ENCODE measurements at places on chromosomes 1 and 21. TPM values are rescaled to one million over a fixed set of nuclear protein-coding genes. Genes with fewer than 3 reads are reported as not detected.

DNA sequence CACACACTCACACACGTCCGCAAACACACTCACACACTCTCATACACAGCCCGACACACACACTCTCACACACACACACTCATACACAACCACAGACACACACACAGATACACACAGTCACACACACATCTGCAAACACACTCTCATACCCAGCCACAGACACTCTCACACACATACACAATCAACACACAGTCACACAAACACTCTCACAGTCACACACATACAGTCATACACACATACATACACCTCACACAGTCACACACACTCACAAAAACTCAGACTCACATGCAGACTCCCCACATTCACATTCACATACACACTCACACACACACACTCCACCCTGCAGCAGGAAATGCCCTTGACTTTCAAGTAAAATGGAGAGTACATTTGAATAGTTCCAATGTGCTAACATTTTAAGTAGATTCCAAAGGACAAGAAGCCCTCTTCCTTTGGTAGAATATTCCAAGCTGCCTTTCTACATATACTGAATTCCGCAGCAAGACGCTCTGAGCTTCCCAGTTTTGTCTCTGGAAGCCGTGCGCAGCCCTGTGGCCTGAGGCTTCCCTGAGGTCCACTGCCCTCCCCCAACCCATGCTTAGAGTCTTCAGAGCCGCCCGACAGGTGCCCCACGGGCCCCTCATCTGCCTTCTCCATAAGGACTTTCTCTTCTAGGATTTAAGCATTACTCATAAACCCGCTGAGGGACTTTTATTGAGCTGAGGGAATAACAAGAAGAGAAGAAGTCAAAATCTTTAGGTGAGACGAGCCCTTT lies 9.7 kb downstream of the BATF3 start:
- no peaks in the 10 kb centered on the region for H3K27me3 ChIP-seq
- no peak for DNase-seq
- H3K4me3 ChIP-seq = no peak overlapping the region

- no peak overlapping the region for H3K4me3 ChIP-seq
- DNase-seq = no peak
- H3K27me3 ChIP-seq = no peaks in the 10 kb centered on the region
- H3K27ac ChIP-seq = no peak overlapping the region
- H3K4me1 ChIP-seq = no peaks in the 10 kb centered on the region
Observed at GRCh38 chr1:212727386-212728181, 27.9 kb upstream of the BATF3 start.

DNA sequence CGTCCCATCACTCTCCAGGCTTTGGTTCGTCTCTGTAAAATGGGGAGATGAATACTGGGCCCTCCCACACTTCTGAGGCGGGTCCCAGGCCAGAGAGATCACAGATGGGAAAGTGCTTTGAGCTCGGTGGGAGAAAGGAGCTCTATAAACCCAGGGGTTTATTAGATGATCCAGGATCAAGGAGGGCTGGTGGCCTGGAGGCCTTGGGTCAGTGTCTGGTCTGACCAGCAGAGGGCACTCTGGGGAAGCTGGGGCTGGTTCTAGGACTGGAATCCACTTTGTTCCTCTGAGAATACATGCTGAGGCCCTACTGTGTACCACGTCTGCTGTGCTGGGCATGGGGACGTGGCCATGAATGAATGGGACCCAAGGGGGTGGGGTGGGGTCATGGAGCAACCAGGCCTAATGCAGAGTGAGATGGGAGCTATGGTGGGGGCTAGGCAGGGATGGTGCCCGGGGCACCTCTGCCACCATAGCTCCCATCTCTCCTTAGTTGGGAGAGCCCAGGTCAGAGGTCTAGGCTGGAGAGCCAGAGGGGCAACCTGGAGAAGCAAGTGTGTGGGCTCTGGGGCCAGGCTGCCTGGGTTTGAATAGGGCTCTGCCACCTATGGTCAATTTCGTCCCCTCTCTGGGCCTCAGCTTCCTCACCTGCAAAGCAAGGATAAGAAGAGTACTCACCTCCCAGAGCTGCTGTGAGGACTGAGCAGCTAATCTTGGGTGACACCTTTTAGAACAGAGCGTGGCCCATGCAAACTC lies 9.0 kb upstream of the FAM131C start:
- H3K4me3 ChIP-seq = no peak overlapping the region
- no peaks in the 10 kb centered on the region for H3K36me3 ChIP-seq
- DNase-seq = peak; percentile 91

Gene SEC16B
- total RNA-seq = 0.76 TPM

- H3K27ac ChIP-seq = no peak overlapping the region
- H3K4me1 ChIP-seq = no peaks in the 10 kb centered on the region
- H3K27me3 ChIP-seq = no peaks in the 10 kb centered on the region
- H3K36me3 ChIP-seq = no peaks in the 10 kb centered on the region
Observed at GRCh38 chr1:2804628-2805351, 3.3 kb upstream of the TTC34 start.

DNA sequence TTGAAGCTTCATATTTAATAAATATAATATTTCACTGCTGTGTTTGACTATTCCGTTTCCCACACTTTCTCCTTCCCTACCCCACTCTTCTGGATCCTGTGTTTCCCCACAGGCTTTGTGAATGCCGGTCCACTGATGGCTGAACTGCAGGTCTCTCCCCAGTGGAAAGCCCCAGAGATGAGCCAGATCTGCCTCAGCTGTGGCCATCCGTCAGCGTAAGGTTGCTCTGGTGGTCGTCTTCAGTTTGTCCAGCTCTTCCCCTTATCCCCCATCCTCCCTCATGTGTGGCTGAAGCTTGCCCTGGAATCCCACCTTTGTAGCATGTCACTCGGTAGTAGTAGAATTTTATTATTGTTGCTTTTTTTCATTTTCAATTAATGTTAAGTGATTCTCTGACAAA lies 11.4 kb downstream of the SMAP2 start:
- H3K4me3 ChIP-seq = no peak overlapping the region
- no peak for DNase-seq
- H3K4me1 ChIP-seq = peaks cover 25% of the 10 kb centered on the region
- peaks cover 4% of the 10 kb centered on the region for H3K36me3 ChIP-seq
- H3K27ac ChIP-seq = no peak overlapping the region
- no peaks in the 10 kb centered on the region for H3K27me3 ChIP-seq

Gene ZFP69
- 4.9 TPM for total RNA-seq

Gene OR2T2
- total RNA-seq = not detected

DNA sequence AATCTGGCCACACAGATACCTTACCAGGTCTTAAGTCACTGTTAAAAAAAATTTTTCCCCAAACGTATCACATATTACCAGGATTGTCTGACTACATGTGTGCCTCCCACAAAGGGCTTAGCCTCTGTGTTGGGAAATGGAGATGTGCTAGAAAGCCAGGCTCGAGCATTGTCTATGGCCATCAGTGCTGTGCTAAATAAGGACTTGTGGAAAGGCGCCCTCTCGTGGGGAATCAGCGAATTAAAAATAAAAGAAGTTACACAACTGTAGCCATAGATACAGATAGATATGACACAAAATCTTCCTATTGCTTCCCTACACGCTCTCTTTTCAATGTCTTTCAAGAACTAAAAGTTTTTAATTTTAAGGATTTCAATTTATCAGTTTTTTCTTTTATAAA lies 47.5 kb upstream of the CRNN start:
- H3K36me3 ChIP-seq = no peaks in the 10 kb centered on the region
- DNase-seq = no peak
- no peak overlapping the region for H3K4me3 ChIP-seq
- H3K4me1 ChIP-seq = no peaks in the 10 kb centered on the region
- H3K27ac ChIP-seq = no peak overlapping the region

DNA sequence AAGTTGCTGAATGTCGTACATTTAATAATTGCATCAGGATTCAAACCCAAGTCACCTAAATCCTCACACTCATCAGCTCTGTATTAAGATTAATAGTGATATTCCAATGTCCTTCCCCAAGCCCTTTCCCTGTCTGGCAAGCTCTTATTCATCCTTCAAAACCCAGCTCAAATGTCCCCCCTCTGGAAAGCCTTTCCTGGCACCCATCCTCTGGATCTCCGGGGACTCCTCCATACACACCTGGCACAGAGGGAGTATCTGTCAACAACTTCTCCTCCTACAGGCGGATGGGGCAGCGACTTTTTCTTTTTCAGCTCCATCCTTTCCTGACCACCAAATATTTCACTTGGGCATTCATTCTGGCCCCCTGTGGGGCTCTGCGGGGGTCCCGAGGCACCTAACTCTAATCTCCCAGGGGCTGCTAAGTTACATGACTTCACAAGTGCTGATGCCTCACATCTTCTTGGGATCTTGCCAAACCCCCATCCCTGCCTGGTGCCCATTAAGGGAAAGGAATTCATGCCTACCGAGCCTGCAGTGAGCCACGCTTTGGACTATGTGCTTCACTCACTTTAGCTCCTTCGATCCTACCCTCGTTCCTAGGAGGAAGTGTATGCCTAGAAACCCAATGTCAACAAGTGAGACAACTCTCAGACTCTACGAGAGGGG lies 15.2 kb downstream of the TINAGL1 start:
- no peak for DNase-seq
- H3K4me3 ChIP-seq = no peak overlapping the region
- no peaks in the 10 kb centered on the region for H3K36me3 ChIP-seq
- H3K4me1 ChIP-seq = peaks cover 21% of the 10 kb centered on the region
- peak overlapping the region; percentile 40 for H3K27ac ChIP-seq

DNA sequence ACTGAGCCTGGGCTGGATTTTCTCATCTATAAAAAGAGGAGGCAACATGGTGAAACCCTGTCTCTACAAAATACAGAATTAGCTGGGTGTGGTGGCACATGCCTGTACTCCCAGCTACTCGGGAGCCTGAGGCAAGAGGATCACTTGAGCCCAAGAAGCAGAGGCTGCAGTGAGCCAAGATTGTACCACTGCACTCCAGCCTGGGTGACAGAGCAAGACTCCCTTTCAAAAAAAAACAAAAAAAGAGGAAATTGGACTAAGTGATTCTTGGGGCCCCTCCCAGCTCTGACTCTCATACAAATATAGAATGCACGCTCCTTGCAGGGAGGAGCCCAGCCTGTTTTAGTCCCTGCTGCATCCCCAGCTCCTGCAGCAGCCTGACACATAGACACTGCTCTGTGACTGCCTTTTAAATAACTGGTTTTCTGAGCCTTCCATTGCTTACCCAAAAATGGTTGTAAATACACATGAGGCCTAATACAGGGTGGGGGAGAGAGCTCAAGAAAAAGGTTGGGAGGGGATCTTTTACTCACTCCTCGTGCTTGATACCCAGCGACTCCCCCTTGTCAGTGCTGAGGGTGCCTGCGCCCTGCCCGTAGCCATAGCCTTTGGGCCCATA lies 17.2 kb downstream of the CSRP1 start:
- no peaks in the 10 kb centered on the region for H3K27me3 ChIP-seq
- H3K4me1 ChIP-seq = peaks cover 69% of the 10 kb centered on the region
- peak overlapping the region; percentile 80 for H3K27ac ChIP-seq
- no peak overlapping the region for H3K4me3 ChIP-seq
- DNase-seq = no peak

DNA sequence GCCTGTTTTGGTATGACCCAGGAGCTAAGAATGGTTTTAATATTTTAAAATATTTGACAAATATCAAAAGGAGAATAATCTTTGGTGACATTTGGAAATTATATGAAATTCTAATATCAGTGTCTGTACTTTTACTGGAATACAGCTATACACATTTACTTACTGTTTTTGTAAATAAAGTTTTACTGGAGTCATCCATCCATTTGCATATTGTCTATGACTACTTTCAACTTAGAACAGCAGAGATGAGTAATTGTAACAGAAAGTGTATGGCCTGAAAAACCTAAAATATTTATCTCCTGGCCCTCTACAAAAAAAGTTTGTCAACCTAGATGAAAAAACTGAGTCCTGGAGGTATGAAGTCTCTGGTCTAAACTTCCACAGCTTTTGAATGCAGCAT lies 5.8 kb upstream of the MAP3K7CL start:
- H3K27me3 ChIP-seq = no peaks in the 10 kb centered on the region
- H3K36me3 ChIP-seq = no peaks in the 10 kb centered on the region
- DNase-seq = no peak
- no peak overlapping the region for H3K4me3 ChIP-seq
- H3K4me1 ChIP-seq = peaks cover 9% of the 10 kb centered on the region

DNA sequence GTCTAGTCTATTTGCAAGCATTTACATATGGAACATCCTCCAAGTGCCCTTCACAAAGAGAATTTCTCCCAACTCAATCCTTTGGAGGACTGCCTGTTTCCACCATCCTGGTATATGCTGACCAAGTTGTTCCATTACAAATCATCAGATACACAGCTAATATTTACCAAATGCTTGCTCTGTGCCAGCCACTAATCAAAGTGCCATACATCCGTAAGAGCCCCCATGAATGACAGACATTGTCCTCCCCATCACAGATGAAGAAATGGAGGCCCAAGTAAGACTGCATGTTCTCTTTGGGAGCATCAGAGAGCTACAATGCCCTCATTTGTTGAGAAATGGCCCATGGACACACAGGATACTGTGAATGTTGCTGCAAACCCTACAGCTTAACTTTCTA lies 130.0 kb upstream of the BACE2 start:
- H3K4me1 ChIP-seq = no peaks in the 10 kb centered on the region
- H3K27ac ChIP-seq = no peak overlapping the region
- no peaks in the 10 kb centered on the region for H3K36me3 ChIP-seq
- no peak for DNase-seq
- H3K27me3 ChIP-seq = no peaks in the 10 kb centered on the region

Gene HENMT1
- 7.2 TPM for total RNA-seq

Data from osteocyte (in vitro differentiated cells).